ENCODE measurements at places on chromosomes 1 and 21.

- DNase-seq = no peak
Measured at GRCh38 chr1:44048532-44049215, 17.4 kb upstream of the SLC6A9 start.

DNA sequence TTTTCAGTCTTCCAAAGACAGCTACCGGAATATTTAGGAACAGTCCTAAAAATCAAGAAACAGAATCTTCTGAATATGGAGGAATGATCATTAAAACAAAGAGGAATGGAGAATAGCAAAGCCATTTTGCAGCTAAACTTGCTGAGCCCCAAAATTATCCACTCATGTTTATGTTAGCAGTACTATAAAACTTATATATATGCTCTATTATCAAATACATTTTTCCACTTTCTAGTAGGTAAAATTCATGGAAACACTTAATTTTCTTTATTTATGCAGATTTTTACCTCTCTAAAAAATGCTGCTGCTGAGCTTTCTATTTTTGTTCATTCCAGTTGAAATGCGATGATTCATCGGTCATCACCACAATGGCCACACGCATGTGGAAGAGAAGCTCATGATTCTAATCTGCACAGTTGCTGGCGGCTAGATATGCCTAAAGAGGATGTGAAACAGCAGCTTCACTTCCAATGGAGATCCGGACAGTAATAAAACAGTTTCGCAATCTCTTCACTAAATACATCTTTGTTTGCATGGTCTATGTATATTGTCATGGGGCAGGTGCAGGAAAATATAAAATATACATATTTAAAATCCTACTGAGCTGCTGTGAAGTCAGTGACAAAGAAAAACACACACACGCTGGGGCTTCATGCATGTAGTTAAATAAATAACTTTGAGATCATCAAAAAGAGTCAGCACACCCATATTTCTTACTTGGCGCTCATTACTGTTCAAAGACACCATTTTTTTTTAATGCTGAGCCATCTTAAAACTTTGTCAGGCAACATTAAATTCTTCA, 292.2 kb downstream of the SMYD3 start:
- peak; percentile 6 for DNase-seq

DNA sequence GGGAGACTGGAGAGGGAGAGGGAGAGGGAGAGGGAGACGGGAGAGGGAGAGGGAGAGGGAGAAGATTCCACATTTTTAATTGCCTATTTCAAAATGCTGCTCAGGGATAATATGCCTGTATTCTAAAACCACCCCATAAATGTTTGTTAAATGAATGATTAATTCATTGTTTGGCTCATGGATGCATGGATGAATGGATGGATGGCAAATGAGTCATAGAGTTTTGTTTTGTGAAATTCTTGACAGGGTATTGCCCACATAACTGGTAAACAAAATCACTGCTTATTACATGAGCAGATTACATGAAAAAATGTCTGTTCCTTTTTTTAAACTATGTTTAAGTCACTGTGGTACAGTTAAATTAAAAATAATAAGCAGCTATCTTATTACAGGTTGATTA, 220.4 kb downstream of the ZP4 start:
- DNase-seq = no peak

DNA sequence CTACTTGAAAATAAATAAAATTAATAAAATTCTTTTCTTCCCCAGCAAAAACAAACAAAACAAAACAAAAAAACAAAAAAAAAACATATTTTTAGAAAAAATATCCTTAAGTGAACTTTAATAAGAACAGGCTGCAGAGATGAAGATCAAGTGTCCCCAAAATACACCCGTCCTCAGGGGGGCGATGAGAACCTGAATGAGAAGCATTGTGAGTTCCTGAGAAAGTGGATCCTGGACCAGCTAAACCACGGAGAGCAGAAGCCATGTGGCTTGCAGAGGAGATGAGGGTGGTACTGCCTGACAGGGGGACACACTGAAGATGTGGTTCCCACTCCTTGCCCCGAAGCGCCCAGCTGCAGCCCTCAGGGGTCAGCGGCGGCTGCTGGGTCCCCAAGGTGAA, 89.3 kb downstream of the ITPKB start:
- peak; percentile 50 for DNase-seq

DNA sequence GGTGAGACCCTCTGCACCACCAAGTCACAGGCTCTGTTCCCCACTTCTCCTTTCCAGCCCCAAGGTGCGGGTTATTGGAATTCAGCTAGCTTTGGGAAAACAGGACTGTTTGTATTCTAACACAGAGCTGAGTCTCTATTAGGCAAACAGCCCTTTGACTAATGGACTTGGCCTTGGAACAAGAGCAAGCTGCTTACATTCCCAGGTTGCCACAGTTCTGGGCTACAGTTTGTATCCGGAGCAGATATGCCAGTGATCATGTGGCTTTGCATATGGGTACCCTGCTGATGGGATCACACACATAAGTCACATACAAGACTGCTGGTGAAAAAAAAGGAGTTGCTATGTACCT, 110.5 kb upstream of the COA6 start:
- DNase-seq = no peak

DNA sequence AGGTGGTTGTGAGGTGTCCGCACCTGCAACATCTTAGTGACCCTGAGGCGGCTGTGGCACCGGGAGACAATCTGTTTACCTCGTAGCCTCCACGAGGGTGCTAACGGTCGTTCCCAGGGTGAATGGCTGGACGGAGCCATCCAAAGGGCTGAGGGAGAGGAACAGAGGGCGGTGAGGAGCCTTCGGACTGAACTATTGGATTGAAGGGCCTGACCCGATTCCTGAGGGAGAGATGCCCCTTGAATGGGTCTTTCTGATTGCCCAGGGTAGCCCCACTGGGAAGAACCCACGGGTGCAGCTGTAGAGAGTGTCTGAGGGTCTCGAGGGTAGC, 2.3 kb downstream of the NR5A2 start:
- DNase-seq = no peak

DNA sequence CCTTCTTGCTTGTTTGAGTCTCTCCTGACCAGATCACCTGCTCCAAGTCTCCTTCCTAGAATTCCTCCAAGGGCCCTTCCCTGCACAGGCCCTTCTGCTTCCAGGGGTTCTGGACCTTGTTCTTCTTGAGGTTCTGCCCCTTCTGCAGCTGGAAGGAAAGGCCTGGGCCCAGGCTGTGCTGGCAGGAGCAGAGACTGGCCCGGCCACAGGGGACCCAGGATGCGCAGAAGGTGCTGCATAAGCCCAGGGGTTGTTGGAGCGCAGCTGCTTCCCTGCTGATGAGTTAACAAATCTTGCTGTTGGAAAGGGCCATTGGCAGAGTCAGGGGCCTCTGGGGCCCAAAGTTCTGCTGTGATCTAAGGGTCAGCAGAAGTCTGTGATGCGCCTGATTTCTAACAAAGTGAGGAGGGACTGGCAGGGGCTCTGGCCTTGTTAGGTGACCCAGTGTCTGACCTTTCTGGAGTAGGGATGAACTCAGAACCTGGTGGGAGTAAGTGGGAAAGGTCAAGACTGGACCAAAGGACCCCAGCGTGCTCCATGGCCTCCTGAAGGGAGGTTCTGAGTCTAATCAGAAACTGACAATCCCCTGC, 509.8 kb downstream of the PTPRU start:
- DNase-seq = no peak

GRCh38 chr1:206682111-206682510, 2.6 kb upstream of the MAPKAPK2 start:
- no peak for DNase-seq

GRCh38 chr1:217332431-217333065, 298.3 kb downstream of the GPATCH2 start:
- DNase-seq = no peak

DNA sequence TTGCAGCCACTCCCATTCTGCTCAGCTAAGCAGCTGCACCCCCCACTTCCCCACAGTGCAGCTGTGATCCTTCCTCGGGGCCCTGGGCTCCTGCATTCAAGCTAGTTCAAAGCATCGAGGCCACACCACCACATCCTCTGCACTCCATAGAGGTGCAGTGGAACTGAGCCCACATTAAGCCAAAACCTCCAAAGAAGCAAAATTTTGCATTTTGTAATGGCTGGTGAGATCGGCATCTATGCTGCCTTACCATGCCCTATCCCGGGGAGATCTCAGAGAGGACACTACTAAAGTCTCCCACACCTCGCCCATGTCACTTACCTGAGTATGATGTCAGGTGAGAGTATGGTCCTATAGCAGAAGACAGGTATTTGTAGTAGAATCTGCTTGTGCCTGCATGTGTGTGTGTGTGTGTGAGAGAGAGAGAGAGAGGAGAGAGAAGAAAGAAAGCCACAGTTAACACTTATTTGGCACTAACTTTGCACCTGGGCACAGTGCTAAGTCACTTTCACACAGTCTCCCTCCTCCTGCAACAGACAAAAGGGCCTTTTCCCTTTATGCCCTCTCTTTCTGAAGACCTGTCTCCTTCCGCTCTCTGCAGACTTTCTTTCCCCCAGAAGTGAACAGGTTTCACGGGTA, 89.8 kb downstream of the KIF14 start:
- peak; percentile 58 for DNase-seq

GRCh38 chr1:95067568-95067967, 5.2 kb downstream of the ALG14 start:
- DNase-seq = no peak

- DNase-seq = no peak
Measured at GRCh38 chr21:37771181-37771580, 145.1 kb downstream of the KCNJ6 start.

- no peak for DNase-seq
Measured at GRCh38 chr21:43692949-43693348, 26.0 kb upstream of the PDXK start.

GRCh38 chr1:220670365-220670764, 19.8 kb upstream of the C1orf115 start:
- DNase-seq = no peak

GRCh38 chr1:90132306-90132705, 137.4 kb downstream of the ZNF326 start:
- no peak for DNase-seq

DNA sequence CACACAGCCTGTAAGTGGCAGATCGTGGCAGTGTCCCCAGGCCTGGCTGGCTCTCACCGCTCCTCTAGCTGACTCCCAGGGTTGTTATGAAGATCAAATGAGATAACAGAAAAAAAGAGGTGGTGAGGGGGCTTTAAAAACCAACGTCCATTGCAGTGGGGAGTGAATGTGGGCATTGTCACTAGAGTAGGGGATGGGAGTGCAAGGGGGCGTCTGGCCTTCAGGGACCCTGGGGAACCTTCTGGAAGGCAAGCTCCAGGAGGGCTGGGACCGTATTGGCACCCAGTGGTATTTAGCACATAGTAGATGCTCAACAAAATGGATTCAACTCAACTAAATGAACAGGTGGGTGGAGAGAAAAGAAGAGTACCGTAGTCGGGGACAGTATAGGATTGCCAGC, 3.4 kb downstream of the PLA2G2D start:
- no peak for DNase-seq

- DNase-seq = no peak
Measured at GRCh38 chr1:198919667-198920398, 281.0 kb downstream of the PTPRC start.

- DNase-seq = no peak
Measured at GRCh38 chr21:37402251-37402867, 35.8 kb downstream of the DYRK1A start.

GRCh38 chr1:171850651-171851350, 9.5 kb downstream of the DNM3 start:
- DNase-seq = no peak

DNA sequence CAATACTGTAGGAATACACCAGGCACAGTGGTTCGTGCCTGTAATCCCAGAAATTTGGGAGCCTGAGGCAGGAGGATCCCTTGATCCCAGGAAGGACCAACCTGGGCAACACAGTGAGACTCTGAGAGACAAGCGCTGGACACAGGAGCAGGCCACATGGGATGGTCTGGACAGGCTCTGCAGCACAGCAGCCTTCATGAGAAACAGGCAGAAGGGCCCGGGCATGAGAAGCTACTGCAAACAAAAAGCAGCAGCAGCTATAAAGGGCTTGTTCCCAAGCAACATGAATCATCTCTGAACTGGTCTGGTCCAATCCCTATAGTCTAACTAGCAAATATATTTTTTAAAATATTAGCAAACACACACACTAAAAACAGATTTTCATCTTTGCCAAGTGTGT, 35.5 kb upstream of the SLAMF9 start:
- DNase-seq = no peak

- peak; percentile 12 for DNase-seq
Measured at GRCh38 chr1:23657659-23658275, 33.8 kb upstream of the RPL11 start.

DNA sequence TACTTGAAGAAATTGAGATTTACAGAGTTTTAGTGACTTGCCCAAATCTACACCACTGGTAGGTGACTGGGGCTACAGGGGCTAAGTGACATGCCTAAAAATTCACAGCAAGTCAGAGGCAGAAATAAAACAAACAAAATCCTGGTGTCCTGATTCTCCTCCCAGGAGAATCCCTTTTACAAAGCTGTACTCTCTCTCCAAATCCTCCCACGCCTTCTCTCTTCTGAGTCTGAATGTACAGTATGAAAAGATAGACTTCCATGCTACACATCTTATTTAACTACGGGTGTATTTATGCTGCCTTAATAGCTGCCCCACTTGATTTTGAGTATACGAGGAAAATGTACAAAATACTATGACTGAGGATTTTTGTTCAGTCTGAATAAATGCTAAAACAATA, 65.4 kb downstream of the SGIP1 start:
- no peak for DNase-seq

DNA sequence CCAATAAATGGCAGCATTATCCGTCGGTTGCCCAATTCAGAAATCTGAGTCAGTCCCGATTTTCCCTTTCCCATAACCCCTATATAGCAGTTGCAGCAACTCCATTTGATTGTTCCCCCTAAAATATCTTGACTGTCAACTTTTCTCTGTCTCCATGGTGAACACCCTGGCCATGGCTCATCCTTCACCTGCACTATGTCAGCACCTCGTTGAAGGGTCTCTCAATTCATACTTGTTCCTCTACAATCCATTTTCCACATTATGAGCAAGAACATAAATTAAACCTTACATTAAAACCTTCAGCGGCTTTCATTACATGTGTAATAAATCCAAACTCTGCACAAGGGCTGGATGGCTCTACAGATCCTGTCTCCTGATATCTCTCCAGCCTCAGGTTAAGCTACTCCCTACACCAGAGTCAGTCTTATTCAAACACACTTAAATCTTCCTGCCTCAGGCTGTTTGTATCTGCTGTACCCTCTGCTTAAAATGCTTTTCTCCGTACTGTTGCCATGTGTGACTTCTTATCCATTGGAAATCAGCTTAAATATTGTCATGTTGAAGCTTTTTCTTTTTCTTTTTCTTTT, 87.3 kb downstream of the BACH1 start:
- DNase-seq = no peak

- peak; percentile 71 for DNase-seq
Measured at GRCh38 chr1:6475381-6476133, 9.6 kb upstream of the TNFRSF25 start.

Data from CD4-positive, alpha-beta T cell treated with Interferon alpha-2 for 1 hour (primary cell).